ENCODE measurements at places on chromosomes 16 and 17.
A peak's percentile ranks its signal among the peaks of the same experiment; 100 is the strongest.

- DNase-seq, result no peak
Measured at GRCh38 chr17:81934850-81935708, 2.0 kb downstream of the PYCR1 start.

DNA sequence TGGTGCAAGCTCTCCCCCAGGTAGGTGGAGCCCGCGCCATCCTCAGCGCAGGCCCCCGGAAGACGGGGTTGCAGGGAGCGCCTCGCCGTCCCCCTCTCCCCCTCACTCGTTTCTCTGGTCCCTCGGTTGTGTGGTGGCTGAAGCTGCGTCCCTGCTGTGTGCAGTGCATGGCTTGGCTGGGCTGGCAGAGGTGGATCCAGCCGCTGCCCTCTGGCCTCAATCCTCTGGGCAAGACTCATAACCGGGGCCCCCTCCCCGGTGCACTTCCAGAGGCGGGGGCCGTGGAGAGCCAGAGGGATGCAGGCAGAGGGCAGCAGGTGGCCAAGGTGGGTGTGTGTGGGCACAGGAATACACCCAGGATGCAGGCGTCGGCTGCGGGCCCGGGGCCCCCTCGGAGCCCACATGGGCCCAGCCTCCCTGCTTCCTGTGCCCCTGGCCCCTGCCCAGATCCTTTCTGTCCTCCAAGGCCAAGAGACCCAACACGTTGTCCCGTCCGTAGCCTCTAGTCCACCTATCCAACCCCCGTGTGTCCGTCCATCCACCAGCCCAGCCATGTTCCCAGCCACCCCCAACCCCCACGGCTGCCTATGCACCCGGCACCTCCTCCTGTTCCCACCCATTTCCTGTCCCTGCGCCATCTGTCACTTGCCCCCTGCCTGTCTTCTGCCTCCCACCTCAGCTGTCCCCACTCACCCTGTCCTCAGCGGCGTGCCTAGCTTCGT is 9.3 kb downstream of the TPSG1 start:
- DNase-seq, result no peak

- no peak for DNase-seq
Measured at GRCh38 chr17:51059781-51060180, 60.9 kb downstream of the SPAG9 start.

DNA sequence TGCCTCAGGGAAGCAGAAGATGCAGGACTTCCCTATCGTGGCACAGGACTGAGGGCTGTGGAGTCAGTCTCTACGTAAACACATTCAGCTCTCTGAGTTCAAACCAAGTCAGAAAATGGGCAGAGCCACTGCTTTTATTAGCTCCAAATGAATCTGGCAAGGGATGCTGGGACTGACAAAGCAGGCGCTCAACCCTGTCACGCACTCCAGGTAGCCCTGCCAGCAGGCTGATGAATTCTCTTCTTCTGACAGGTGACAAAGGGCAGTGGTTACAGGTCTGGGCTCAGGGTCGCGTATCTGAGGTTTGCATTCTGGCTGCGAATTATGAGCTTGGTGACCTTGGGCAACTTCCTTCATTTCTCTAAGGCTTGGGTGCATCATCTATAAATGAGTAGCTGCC is 9.4 kb downstream of the RPH3AL start:
- no peak for DNase-seq

- DNase-seq, result no peak
Measured at GRCh38 chr17:78609191-78609641, 32.0 kb upstream of the DNAH17 start.

GRCh38 chr16:58197314-58198012 is 443 bp downstream of the CSNK2A2 start:
- DNase-seq, result no peak

DNA sequence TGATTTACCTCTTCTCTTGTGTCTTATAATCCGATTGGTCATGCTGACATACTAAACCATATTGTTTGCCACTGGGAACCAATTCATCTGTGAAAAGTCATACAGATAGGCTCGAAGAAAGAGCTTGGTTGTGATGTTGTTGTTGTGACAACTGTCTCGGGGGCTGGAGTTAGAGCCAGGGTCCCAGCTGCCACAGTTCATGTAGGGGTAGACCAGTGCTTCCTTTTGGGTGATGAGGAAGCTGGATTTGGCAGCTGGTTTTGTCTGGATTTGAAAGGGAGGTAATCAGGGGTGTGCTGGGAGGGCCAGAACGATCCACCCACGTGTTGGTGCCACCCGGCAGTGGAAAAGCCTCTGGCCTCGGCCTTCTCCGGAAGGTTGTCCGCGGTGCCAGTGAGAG is 438.1 kb downstream of the WWOX start:
- DNase-seq, result no peak

DNA sequence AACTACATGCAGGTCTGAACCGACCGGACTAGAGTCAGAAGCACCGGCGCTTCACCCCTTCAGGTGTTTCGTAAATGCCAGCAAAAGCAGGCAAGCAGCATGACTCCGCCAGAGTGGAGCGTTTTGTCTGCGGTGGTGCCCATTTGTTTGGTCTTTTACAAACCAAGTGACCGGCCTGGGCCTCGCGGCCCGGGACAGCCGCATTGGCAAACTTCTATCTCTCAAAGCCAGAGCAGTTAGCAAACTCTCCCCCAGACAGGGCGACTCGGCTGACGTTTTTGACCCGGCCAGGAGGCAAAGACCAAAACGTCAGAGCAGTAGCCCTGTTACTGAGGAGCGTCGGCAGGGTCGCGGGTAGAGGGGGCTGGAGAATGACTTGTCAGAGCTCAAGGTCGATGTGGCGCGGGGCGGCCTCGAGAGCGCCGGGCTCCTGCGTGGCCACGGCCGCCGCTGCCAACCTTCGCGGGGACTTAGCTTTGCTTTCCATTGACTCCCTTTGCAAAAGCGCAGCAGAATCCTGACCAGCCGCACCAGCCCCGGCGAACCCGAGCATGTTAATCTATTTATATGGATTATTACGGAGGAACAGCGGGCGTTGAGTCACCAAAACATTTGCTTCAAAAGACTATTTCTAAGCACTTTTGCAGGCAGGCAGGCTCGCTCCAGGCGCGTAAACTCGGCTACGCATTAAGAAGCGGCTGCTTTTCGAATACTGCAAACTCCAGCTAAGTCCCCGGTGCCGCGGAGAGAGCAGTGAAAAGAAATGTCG is 763 bp upstream of the SOX9 start:
- DNase-seq, result peak; percentile 46

- no peak for DNase-seq
Measured at GRCh38 chr17:17776889-17777288, 59.9 kb downstream of the SREBF1 start.

- DNase-seq, result no peak
Measured at GRCh38 chr17:68778726-68779125, 176.5 kb downstream of the ABCA8 start.

- no peak for DNase-seq
Measured at GRCh38 chr17:33377837-33378595, 84.9 kb upstream of the ASIC2 start.

- no peak for DNase-seq
Measured at GRCh38 chr17:57553526-57553925, 191.6 kb downstream of the CCDC182 start.

- DNase-seq, result no peak
Measured at GRCh38 chr16:68660359-68660795, 15.3 kb downstream of the CDH3 start.

GRCh38 chr16:11871193-11871592 is 19.9 kb upstream of the RSL1D1 start:
- DNase-seq, result no peak

DNA sequence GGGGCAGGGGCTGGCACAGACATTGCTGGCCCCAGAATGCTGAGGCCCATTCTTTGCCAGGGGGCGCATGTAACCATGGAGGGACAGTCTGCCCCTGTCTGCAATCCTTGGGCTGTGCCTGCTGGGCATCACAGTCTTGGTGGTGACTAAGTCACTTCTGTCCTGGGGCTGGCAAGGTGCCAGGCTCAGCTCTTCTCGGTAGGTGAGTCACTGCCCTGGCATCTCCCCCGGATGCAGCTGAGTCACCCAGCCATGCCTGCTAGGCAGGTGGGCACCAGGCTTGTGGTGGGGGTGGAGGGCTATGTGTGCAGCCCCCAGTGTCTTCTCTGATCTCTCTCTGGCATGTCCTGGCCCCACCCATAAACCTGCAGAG is 5.6 kb downstream of the RARA start:
- DNase-seq, result peak; percentile 96

DNA sequence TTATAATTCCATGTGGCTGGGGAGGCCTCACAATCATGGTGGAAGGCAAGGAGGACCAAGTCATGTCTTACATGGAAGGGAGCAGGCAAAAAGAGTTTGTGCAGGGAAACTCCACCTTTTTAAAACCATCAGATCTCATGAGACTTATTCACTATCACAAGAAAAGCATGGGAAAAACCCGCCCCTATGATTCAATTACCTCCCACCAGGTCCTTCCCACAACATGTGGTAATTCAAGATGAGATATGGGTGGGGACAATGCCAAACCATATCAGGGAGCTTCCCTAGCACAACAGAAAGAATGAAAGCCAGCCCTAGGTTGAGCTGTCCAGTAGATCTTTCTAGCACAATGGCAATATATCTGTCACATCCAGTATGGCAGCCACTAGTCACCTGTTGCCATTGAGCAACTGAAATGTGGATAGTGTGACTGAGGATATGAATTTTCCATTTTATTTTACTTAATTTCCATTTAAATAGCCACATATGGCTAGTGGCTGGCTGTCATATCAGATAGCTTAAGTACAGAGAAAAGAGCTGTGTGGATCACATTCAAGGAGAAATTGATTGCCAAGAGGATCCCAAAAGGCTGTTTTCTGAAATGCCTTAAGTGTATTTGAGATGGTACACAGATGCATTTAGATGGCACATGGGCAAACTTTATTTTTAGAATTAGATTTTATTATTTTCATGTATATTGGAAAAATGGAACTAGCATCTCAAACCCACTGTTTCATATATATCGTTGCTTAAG is 273.0 kb downstream of the GRIN2A start:
- DNase-seq, result no peak

DNA sequence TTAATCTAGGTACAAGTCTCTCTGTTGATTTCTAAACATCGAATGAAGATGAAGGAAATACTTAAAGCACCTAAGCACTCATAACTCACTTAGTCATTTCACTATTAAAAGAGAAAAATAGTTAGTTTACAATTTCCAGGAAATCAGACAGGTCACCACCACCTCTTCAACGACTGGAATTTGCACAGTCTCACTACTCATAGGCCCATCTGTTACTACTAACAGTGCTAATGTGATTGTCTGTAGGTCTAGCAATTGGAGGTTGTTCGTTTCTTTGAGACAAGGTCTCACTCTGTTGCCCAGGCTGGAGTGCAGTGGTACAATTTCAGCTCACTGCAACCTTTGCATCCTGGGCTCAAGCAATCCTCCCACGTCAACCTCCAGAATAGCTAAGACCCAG is 444.6 kb downstream of the MAF start:
- no peak for DNase-seq

DNA sequence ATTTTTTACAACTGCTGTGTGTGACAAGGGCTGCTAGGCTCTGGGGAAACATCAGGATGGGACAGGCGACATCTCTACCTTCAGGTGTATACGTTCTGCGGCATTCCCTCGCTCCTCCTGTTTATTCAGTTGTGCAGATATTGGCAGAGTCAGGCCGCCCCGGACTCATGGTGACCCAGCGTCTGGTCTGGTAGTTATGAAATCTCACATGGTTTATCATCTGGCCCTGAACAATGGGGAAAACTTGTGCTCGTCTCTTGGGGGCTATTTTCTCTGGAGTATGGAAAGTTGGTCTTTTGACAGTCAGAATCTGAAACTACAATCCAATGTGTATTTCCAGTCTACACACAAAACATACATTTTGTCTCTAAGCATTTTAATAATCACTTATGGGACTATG is 3.3 kb downstream of the MARCHF10 start:
- no peak for DNase-seq

- DNase-seq, result no peak
Measured at GRCh38 chr16:86049641-86050040, 150.7 kb downstream of the IRF8 start.

DNA sequence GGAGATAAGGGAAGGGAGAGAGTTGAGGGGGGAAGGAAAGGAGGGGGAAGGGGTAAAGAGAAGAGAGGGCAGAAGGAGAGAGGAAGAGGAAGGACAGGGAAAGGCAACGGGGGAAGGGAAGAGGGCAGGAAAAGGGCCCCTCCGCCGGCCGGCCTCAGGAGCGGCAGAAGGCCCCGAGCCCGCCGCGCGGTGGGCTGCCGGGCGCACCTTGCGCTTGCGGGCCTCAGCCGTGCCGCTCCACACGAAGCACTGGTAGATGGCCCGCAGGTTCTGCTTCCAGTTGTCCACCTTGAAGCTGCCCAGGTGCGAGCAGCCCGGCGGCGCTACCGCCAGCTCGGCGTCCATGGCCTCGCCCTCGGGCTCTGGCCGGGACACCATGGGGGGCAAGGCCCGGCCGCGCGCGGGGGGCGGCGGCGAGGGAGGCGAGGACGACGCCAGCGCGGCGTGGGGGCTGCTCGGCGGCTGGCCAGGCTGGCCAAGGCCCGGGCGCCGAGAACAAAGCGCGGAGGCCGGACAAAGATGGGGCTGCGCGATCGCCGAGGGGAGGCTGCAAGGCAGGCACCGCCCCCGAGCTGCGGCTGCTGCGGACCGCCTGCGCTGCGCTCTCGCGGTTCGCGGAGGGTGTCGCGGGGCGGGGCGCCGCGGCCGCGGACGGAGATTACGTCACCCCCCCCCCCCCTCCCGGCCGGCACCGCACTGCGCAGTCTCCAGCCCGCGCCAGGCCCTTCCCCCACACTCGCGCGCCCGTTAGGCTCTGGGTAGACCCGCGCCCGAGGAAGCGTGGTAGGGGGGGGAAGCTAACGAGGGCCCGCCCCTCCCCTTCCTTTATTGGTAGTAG is at the start of gene USP22:
TSS of gene USP22 (minus strand) at position 554 of the 838 bp plus-strand sequence. CDS start at position 378, 176 bp downstream.
- peak; percentile 13 for DNase-seq

DNA sequence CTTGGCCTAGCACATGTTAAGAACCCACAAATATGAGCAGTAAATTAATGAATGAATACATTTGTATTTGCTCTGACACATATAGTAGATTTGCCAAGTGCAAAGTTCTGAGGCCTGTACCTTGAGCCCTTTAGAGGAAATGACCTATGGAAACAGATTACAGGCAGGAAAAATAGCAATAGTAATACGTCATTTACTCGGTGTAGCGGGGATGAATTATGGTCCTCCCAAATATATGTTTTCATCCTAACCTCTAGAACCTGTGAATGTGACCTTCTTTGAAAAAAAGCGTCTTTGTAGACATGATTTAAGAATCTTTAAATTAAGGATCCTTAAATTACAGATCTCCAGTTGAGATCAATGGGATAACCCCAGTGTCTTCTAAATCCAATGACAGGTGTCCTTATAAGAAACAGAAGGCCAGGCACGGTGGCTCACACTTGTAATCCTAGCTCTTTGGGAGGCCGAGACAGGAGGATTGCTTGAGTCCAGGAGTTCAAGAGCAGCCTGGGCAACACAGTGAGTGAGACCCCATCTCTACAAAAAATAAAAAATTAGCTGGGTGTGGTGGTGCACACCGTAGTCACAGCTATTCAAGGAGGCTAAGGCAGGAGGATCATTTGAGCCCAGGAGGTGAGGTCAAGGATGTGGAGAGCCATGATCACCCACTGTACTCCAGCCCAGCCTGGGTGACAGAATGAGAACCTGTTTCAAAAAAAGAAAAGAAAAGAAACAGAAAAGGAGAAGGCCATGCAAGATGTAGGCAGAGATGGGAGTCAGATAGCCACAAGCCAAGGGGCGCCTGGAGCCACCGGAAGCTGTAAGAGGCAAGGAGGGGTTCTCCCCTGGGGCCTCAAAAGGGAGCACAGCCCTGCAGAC is 5.1 kb upstream of the ITPRIPL2 start:
- DNase-seq, result no peak

Measured in prostate gland (tissue), 2 donors.